ENCODE measurements at places on chromosomes 7 and 10.

GRCh38 chr10:96588616-96589419 is 2.0 kb upstream of the TM9SF3 start:
- no peak for DNase-seq
- H3K27me3 ChIP-seq: no peaks in the 10 kb centered on the region
- H3K4me3 ChIP-seq: no peak overlapping the region
- H3K4me1 ChIP-seq: peaks cover 25% of the 10 kb centered on the region

DNA sequence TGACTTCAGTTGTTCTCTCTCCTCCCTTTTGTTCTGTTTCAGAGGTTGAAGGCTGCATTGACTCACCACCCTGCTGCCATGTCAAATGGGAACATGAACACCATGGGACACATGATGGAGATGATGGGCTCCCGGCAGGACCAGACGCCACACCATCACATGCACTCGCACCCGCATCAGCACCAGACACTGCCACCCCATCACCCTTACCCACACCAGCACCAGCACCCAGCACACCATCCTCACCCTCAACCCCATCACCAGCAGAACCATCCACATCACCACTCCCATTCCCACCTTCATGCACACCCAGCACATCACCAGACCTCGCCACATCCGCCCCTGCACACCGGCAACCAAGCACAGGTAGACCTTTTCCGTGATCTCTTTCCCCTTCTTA is 154.0 kb downstream of the TRIL start:
- no peak for DNase-seq
- H3K4me3 ChIP-seq: no peak overlapping the region
- no peaks in the 10 kb centered on the region for H3K36me3 ChIP-seq
- H3K4me1 ChIP-seq: peaks cover 6% of the 10 kb centered on the region
- no peaks in the 10 kb centered on the region for H3K27me3 ChIP-seq

GRCh38 chr10:129055225-129055624 is 411.8 kb upstream of the MGMT start:
- H3K36me3 ChIP-seq: no peaks in the 10 kb centered on the region
- H3K4me1 ChIP-seq: peaks cover 9% of the 10 kb centered on the region
- no peak overlapping the region for H3K27ac ChIP-seq

- peak overlapping the region; percentile 35 for H3K27ac ChIP-seq
- peaks cover 48% of the 10 kb centered on the region for H3K4me1 ChIP-seq
- H3K4me3 ChIP-seq: no peak overlapping the region
These were observed 8.6 kb upstream of the LRRN3 start for GRCh38 chr7:111082351-111082750.

GRCh38 chr7:5539013-5539411 is 115.4 kb upstream of the TNRC18 start:
- H3K4me1 ChIP-seq: peaks cover 32% of the 10 kb centered on the region
- H3K36me3 ChIP-seq: no peaks in the 10 kb centered on the region
- no peak for DNase-seq
- peak overlapping the region; percentile 68 for H3K27ac ChIP-seq
- H3K27me3 ChIP-seq: no peaks in the 10 kb centered on the region

- no peak overlapping the region for H3K27ac ChIP-seq
- H3K4me1 ChIP-seq: no peaks in the 10 kb centered on the region
- no peak overlapping the region for H3K4me3 ChIP-seq
These were observed 23.7 kb downstream of the IL15RA start for GRCh38 chr10:5953676-5954075.

- H3K27ac ChIP-seq: no peak overlapping the region
- H3K36me3 ChIP-seq: no peaks in the 10 kb centered on the region
- no peaks in the 10 kb centered on the region for H3K27me3 ChIP-seq
These were observed 595.9 kb downstream of the KCNMA1 start for GRCh38 chr10:77041636-77042258.

- H3K36me3 ChIP-seq: no peaks in the 10 kb centered on the region
- H3K27me3 ChIP-seq: no peaks in the 10 kb centered on the region
- H3K4me3 ChIP-seq: no peak overlapping the region
- H3K27ac ChIP-seq: no peak overlapping the region
- H3K4me1 ChIP-seq: no peaks in the 10 kb centered on the region
These were observed 13.4 kb downstream of the CEP55 start for GRCh38 chr10:93509816-93510215.

DNA sequence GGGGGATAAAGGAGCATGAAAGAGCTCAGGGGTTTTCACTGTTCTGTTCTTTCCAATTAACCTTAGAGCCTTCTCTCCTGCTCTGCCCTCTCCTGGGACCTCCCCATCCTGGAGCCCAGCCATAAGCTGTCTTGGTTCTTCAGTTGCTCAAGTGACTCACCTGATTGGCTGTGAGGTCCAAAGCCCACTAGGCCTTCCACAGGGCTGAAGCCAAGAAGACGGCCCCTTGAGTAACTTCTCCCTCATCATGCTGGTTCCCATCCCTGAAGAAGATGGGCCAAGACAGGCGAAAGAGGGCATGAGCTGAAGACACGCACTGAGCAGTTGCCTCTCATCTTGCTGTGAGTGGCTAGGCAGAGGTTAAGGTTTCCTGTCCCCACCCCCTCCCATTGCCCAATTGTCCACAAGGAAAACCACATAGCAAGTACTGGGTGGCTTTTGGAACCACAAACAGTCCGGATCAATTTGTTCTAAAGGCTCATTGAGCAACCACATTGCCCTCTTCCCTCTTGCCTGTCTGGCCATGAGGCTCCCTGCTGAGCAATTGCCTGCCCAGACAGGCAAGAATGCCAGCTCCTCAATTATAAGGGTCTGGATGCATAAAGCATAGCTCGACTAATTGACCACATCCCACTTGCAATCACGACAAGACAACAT is 43.9 kb upstream of the GPAM start:
- peaks cover 3% of the 10 kb centered on the region for H3K27me3 ChIP-seq
- no peaks in the 10 kb centered on the region for H3K36me3 ChIP-seq
- H3K27ac ChIP-seq: no peak overlapping the region
- no peak overlapping the region for H3K4me3 ChIP-seq
- no peak for DNase-seq

GRCh38 chr7:116018731-116019130 is 11.8 kb downstream of the TFEC start:
- no peak overlapping the region for H3K27ac ChIP-seq
- no peaks in the 10 kb centered on the region for H3K27me3 ChIP-seq
- H3K36me3 ChIP-seq: no peaks in the 10 kb centered on the region
- no peak overlapping the region for H3K4me3 ChIP-seq
- H3K4me1 ChIP-seq: peaks cover 12% of the 10 kb centered on the region

GRCh38 chr7:11374629-11375028 is 401.0 kb downstream of the PHF14 start:
- no peaks in the 10 kb centered on the region for H3K36me3 ChIP-seq
- H3K4me1 ChIP-seq: no peaks in the 10 kb centered on the region
- peaks cover 1% of the 10 kb centered on the region for H3K27me3 ChIP-seq
- no peak for DNase-seq

- H3K4me3 ChIP-seq: no peak overlapping the region
- no peaks in the 10 kb centered on the region for H3K4me1 ChIP-seq
- DNase-seq: no peak
- H3K27me3 ChIP-seq: no peaks in the 10 kb centered on the region
- peaks cover 38% of the 10 kb centered on the region for H3K36me3 ChIP-seq
- H3K27ac ChIP-seq: no peak overlapping the region
These were observed 51.8 kb upstream of the RHEB start for GRCh38 chr7:151571471-151571870.

- peak overlapping the region; percentile 47 for H3K27ac ChIP-seq
- H3K4me1 ChIP-seq: peaks cover 34% of the 10 kb centered on the region
- peak overlapping the region; percentile 78 for H3K4me3 ChIP-seq
These were observed 613 bp downstream of the MAPK8 start for GRCh38 chr10:48306870-48307710.

GRCh38 chr7:42735081-42735480 is 176.8 kb downstream of the C7orf25 start:
- H3K27me3 ChIP-seq: no peaks in the 10 kb centered on the region
- H3K4me3 ChIP-seq: no peak overlapping the region
- H3K4me1 ChIP-seq: no peaks in the 10 kb centered on the region
- no peaks in the 10 kb centered on the region for H3K36me3 ChIP-seq
- H3K27ac ChIP-seq: no peak overlapping the region
- DNase-seq: no peak

GRCh38 chr10:112911206-112911605 is 38.8 kb upstream of the TCF7L2 start:
- H3K27me3 ChIP-seq: no peaks in the 10 kb centered on the region
- no peaks in the 10 kb centered on the region for H3K4me1 ChIP-seq
- no peak overlapping the region for H3K27ac ChIP-seq
- no peak overlapping the region for H3K4me3 ChIP-seq
- H3K36me3 ChIP-seq: no peaks in the 10 kb centered on the region

DNA sequence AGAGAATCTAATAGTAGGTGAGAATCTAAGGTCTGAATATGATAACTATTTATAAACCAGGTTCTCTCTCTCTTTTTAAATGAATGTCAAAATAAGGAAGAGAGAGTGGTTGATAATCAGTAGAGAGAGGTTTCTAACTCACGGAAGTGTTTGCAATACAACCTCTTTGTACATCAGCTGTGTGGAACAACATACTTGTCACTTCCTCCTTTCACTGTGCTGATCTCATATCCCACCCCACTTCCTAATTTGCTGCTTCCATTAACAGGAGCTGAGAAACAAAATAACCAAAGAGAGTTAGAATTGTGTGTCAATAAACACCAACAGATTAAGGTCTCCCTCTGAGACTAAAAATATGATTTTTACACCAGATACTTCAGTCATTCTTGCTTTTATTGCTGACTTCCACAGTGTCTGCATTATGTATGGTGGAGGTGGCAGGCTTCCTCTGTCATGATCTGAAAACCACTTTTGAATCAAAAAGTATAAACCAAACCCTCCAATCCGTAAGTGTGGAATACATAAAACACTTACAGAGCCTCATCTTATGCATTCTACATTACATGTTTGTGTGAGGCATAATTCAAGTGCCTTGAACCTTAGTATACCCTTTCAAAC is 25.0 kb downstream of the CACUL1 start:
- no peaks in the 10 kb centered on the region for H3K27me3 ChIP-seq
- H3K36me3 ChIP-seq: peaks cover 17% of the 10 kb centered on the region
- peak overlapping the region; percentile 80 for H3K27ac ChIP-seq
- H3K4me1 ChIP-seq: peaks cover 53% of the 10 kb centered on the region

DNA sequence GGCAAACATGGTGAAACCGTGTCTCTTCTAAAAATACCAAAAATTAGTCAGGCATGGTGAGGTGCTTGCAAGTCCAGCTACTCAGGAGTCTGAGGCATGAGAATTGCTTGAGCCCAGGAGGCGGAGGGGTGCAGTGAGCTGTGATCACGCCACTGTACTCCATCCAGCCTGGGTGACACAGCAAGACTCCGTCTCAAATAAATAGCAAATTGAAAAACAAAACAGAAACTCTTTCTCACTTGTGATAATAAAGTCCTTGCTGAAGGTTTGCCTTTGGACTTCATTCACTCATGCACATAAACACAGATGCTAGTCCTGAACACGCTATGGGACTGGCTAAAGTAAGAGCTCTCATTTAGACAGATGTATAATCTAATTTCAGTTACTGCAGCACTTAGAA is 37.6 kb downstream of the ANK3 start:
- H3K4me3 ChIP-seq: peak overlapping the region; percentile 44
- H3K27me3 ChIP-seq: no peaks in the 10 kb centered on the region
- no peak for DNase-seq

- H3K4me1 ChIP-seq: no peaks in the 10 kb centered on the region
- no peak overlapping the region for H3K4me3 ChIP-seq
- no peak overlapping the region for H3K27ac ChIP-seq
- no peaks in the 10 kb centered on the region for H3K27me3 ChIP-seq
These were observed 220.0 kb downstream of the KIF20B start for GRCh38 chr10:89921403-89921802.

DNA sequence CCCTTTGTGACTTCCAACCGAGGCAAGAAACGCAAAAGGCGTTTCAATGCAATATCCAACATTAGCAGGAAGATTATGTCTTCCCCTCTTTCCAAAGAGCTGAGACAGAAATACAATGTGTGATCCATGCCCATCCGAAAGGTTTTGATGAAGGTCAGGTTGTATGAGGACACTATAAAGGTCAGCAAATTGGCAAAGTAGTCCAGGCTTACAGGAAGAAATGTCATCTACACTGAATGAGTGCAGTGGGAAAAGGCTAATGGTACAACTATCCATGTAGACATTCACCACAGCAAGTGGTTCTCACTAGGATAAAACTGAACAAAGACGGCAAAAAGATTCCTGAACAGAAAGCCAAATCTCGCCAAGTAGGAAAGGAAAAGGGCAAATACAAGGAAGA is 27.8 kb upstream of the DNA2 start:
- H3K27ac ChIP-seq: no peak overlapping the region
- H3K36me3 ChIP-seq: peaks cover 47% of the 10 kb centered on the region
- no peaks in the 10 kb centered on the region for H3K4me1 ChIP-seq
- DNase-seq: no peak

GRCh38 chr7:47610506-47611044 is 28.7 kb upstream of the TNS3 start:
- H3K27me3 ChIP-seq: no peaks in the 10 kb centered on the region
- no peak overlapping the region for H3K27ac ChIP-seq
- H3K4me3 ChIP-seq: no peak overlapping the region
- no peaks in the 10 kb centered on the region for H3K4me1 ChIP-seq
- no peak for DNase-seq

- no peaks in the 10 kb centered on the region for H3K36me3 ChIP-seq
- no peak for DNase-seq
- H3K27me3 ChIP-seq: no peaks in the 10 kb centered on the region
- no peak overlapping the region for H3K4me3 ChIP-seq
- H3K4me1 ChIP-seq: peaks cover 6% of the 10 kb centered on the region
- H3K27ac ChIP-seq: no peak overlapping the region
These were observed 45.4 kb upstream of the MBL2 start for GRCh38 chr10:52818019-52818418.

- DNase-seq: no peak
- H3K4me3 ChIP-seq: peak overlapping the region; percentile 56
- H3K27ac ChIP-seq: no peak overlapping the region
- H3K4me1 ChIP-seq: peaks cover 14% of the 10 kb centered on the region
These were observed 578 bp downstream of the HTRA1 start for GRCh38 chr10:122461729-122462532.

GRCh38 chr7:121591926-121592325 is 195.8 kb upstream of the FAM3C start:
- no peak overlapping the region for H3K27ac ChIP-seq
- DNase-seq: no peak
- no peak overlapping the region for H3K4me3 ChIP-seq
- peaks cover 15% of the 10 kb centered on the region for H3K27me3 ChIP-seq

GRCh38 chr10:72297281-72297804 is 23.6 kb downstream of the DDIT4 start:
- no peaks in the 10 kb centered on the region for H3K36me3 ChIP-seq
- no peaks in the 10 kb centered on the region for H3K27me3 ChIP-seq
- H3K4me3 ChIP-seq: peak overlapping the region; percentile 86
- DNase-seq: peak; percentile 89
- peak overlapping the region; percentile 100 for H3K27ac ChIP-seq

GRCh38 chr7:97090761-97091353 is 26.6 kb upstream of the SDHAF3 start:
- no peak for DNase-seq
- no peak overlapping the region for H3K4me3 ChIP-seq
- H3K4me1 ChIP-seq: no peaks in the 10 kb centered on the region
- no peaks in the 10 kb centered on the region for H3K36me3 ChIP-seq
- no peak overlapping the region for H3K27ac ChIP-seq
- H3K27me3 ChIP-seq: peaks cover 3% of the 10 kb centered on the region

GRCh38 chr7:91109200-91109599 is 155.0 kb upstream of the FZD1 start:
- H3K36me3 ChIP-seq: peaks cover 41% of the 10 kb centered on the region
- H3K27ac ChIP-seq: no peak overlapping the region
- H3K4me1 ChIP-seq: no peaks in the 10 kb centered on the region
- no peak overlapping the region for H3K4me3 ChIP-seq
- DNase-seq: no peak
- H3K27me3 ChIP-seq: no peaks in the 10 kb centered on the region

All from activated B cell treated with CpG ODN at 0.5 μM for 24 hours (primary cell).